ENCODE measurements at places on chromosomes 6 and 20.

GRCh38 chr6:16832721-16833120 lies 71.5 kb upstream of the ATXN1 start:
- DNase-seq = no peak

GRCh38 chr6:160253714-160254113 lies 4.9 kb downstream of the SLC22A2 start:
- no peak for DNase-seq

DNA sequence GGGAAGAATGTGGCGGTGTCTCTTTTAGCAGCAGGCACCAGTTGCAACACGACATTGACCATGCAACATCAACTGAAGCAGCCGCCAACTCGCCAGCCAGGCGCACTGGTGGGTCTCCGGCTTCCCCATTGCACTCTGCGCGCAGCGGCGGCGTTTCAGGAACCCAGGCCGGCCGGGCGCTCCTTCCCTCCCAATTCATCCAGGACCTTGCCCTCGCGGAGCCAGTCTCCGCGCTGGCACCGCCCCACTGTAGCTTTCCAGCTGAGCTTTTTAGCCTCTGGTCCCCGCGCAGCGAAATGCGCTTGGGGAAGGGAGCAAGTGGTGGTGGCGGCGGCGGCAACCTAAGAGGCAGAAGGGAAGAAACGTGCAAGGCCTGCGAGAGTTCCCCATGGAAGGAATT lies 297.9 kb upstream of the RIMS1 start:
- DNase-seq = no peak

DNA sequence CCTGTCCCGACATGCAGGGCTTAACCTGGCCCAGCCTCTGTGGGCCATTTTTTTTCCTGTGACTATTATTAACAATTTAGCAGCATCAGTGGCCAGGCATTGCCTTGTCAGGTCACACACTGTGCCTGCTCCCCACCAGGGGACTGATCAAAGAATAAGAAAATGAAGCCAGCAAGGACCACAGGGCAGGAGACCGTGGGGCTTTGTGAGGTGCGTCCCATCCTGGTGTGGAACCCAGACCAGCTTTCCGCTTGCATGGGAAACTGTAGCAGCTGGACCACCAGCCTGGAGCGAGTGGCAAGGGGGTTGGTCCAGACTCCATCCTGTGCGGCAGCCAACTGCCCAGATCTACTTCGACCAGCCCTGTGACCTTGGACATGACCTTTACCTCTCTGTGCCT lies 218.3 kb downstream of the ANKRD60 start:
- DNase-seq = no peak

DNA sequence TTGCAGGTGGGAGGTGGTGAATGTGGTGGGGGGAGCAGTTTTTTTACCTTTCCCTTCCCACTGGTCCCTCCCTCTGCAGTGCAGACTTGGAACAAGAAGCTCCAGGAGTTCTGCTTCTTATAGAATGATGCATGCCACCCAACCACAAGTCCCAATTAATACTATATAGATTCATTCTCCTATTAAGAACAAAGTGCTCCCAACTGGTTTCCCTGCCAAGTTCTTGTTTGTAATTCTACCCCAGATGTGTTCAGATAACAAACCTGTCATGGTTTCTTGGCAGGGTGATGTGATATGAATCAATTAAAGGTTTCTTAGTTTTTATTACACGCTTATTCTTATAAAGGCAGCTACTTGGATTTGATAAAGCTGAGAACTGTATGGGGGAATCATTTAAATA lies 23.9 kb downstream of the HDDC2 start:
- no peak for DNase-seq

- DNase-seq = no peak
Observed at GRCh38 chr6:155861821-155862220, 406.2 kb upstream of the NOX3 start.

DNA sequence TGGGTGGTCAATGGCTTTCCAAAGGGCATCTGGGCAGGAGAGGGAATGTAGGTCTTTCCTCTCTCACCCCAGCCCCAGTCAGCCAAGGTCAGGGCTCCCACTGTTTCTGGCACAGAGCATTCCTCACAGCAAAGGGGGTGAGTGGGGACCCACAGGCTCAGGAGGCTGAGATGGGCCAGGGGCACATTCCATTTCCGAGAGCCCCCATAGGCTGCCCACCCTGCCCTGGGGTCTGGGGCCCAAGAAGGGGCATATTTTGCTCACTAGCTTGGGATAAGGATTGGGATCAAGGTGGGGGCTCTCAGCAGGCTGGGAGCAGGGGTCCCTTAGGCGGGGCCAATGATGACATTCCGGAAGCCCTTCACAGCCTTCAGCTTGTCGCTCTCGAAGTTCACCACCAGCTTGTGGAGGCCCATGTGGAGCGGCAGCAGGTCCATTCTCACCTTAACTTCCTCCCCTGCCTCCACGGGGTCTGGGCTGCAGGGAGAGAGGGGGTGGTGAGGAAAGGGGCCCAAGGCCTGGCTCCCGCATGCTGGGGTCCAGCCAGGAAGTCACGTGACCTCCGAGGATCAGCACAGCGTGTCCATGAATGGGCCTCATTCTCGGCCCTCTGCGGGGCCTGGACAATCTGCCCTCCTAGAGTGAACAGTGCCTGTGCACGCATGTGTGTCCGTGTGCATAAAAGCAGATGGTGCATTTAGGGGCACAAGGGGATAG lies 35.0 kb downstream of the TGM2 start:
- no peak for DNase-seq
